Aorta (tissue), 5 donors: ENCODE measurements at places on chromosomes 5 and 9. TPM values are rescaled to one million over a fixed set of nuclear protein-coding genes. Genes with fewer than 3 reads are reported as not detected.

The ENHO gene
- not detected for polyA plus RNA-seq

The PCDHA7 gene
- polyA plus RNA-seq = 0.13 TPM

The IL13 gene
- polyA plus RNA-seq = 0.15 TPM

The ROR2 gene
- not detected for polyA plus RNA-seq

The ZDHHC11 gene
- polyA plus RNA-seq = 1.5 TPM

The FOXD4L5 gene
- not detected for polyA plus RNA-seq

The TAL2 gene
- polyA plus RNA-seq = not detected

The GMCL2 gene
- polyA plus RNA-seq = not detected

The GPBP1 gene
- polyA plus RNA-seq = 35.6 TPM

The NINJ1 gene
- polyA plus RNA-seq = 113 TPM

The CYLC2 gene
- not detected for polyA plus RNA-seq

The AP3S1 gene
- 273 TPM for polyA plus RNA-seq

The SHC3 gene
- 0.10 TPM for polyA plus RNA-seq

The TRIM36 gene
- polyA plus RNA-seq = 14.1 TPM

The SREK1 gene
- 19.2 TPM for polyA plus RNA-seq

The CDH9 gene
- not detected for polyA plus RNA-seq

The GNE gene
- polyA plus RNA-seq = 7.1 TPM

The STPG3 gene
- not detected for polyA plus RNA-seq

The TLX3 gene
- polyA plus RNA-seq = not detected

The NR5A1 gene
- polyA plus RNA-seq = not detected

The CCDC180 gene
- 4.1 TPM for polyA plus RNA-seq

The BHMT gene
- 2.3 TPM for polyA plus RNA-seq

The NREP gene
- 18.3 TPM for polyA plus RNA-seq

The C5orf15 gene
- 30.6 TPM for polyA plus RNA-seq

The PCDHB7 gene
- 5.5 TPM for polyA plus RNA-seq

The FAM200C gene
- 3.5 TPM for polyA plus RNA-seq

The SIMC1 gene
- polyA plus RNA-seq = 4.6 TPM

The PCA3 gene
- 2.0 TPM for polyA plus RNA-seq
